CMK (cell line): ENCODE measurements at places on chromosomes 6 and 20.

GRCh38 chr6:17836293-17836692 is 129.6 kb upstream of the NUP153 start:
- DNase-seq, result no peak

- DNase-seq, result no peak
These were observed 124.7 kb upstream of the KCNQ5 start for GRCh38 chr6:72497186-72497585.

DNA sequence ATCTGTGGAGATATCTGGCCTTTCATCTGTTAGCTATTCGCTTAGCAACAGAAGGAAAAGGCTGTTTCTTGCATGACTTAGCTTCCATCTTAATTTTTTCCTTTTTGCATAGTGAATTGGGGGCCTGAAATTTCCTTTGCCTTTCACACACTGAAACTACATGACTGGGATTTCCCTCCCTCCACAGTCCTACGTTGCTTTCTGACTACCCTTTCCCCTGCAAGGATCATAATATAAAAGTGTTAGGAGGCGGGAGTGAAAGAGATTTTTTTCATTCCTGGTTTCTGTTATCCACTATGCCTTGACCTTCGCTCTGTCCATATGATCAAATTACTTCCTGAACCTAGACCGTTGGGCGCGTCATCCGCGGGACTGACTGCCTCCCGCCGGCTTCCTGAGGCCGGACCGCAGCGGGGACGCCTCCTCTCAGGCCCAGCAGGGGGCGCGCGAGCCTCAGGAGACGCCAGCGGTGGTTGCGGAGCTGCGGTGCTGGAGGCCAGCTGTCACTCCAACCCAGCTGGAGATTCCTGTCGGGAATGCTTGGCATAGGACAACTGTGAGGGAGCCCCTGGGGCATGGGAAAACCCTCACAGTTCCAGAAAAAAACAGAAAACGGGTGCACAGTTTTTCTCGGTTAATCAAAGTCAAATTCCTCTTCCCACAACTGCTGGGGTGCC is 55.6 kb downstream of the MEP1A start:
- DNase-seq, result peak; percentile 40

DNA sequence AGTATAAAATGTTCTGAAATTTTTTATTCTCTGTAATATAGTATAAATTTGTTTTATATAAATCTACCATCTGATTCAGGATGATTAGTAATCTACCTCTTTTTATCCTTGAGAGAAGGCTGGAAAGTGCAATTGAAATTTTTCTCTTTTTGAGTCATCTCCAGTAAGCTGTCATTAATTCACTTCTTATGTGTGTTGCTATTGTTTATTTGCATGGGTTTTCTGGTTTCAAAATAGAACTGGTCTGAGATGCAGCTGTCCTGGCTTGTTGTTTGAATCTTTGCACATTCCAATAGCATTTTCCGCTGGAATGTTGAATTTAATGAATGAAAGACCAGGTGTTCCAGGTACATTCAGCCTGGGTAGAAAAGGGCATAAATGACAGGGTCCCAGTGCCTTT is 24.3 kb upstream of the TAB2 start:
- DNase-seq, result no peak

- no peak for DNase-seq
These were observed 288.2 kb downstream of the CENPW start for GRCh38 chr6:126628125-126628524.

GRCh38 chr6:133741375-133741861 is 147.5 kb upstream of the TCF21 start:
- no peak for DNase-seq

DNA sequence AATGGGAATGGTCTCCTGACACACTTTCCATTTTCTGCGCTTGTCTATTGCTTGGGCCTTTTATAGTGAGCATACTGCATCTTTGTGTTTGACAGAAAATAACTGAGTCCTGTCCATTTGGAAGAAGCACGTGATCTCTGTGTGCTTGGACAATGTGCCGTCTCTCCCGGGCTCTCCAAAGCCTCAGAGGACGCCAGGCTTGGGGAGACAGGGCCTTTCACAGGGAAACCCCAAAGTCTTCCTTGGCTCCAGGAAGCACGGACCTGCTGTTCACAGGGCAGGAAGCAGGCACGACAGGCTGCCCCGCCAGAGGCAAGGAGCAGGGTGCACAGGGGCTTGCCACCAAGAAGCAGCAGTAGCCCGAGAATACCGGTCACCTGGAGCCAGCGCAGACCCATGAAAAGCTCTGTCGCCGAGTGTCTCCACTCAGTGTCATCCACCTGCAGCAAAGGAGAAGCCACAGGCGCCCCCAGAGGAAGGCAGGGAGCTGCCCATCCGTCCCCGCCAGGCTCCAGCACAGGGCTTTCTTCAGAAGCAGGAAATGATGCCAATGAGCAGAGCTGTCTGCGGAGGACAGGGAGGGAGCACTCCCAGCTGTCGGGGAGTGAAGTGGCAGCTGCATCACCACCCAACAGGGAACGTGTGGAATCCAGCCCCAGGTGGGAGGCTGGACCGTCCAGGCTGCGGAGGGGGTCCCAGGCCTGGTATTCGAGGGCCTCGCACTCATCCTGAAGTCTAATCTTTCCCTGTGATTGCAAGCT is 135.1 kb downstream of the AGPAT4 start:
- DNase-seq, result no peak

DNA sequence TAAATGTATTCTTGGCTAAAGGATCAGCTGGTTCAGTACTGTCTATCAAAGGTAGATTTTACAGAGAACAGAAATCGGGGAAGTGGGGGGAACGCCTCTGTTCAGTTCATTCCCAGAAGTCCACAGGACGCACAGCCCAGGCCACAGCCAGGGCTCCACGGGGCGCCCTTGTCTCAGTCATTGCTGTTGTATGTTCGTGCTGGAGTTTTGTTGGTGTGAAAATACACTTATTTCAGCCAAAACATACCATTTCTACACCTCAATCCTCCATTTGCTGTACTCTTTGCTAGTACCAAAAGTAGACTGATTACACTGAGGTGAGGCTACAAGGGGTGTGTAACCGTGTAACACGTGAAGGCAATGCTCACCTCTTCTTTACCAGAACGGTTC is 29.9 kb downstream of the TXNDC5 start:
- no peak for DNase-seq

DNA sequence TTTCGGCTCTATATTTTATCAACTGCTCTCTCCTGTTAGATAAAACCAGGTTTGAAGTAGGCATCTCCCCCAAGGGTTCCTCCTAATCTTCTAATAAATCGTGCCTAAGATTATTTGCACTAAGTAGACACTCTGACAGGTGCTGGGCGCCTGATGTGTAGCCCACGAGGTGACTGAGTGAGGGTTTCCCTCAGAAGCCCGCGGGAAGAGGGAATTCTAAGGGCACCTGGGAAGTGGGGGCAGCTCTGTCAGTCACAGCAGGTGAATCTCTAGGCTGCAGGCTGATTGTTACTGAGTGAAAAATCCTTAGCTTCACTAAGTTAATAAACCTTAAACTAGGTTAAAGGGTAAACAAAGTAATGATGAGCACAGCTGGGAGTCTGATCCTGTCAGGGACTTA is 68.2 kb downstream of the PXDC1 start:
- DNase-seq, result no peak

GRCh38 chr6:13873288-13874190 is 51.2 kb upstream of the RNF182 start:
- DNase-seq, result no peak

- no peak for DNase-seq
These were observed 542 bp downstream of the USP49 start for GRCh38 chr6:41894366-41895299.

GRCh38 chr6:12293931-12294807 is 4.0 kb downstream of the EDN1 start:
- no peak for DNase-seq

- DNase-seq, result no peak
These were observed 17.4 kb downstream of the MDFI start for GRCh38 chr6:41655646-41656001.

GRCh38 chr6:37723016-37723415 is 25.3 kb upstream of the MDGA1 start:
- DNase-seq, result no peak

GRCh38 chr6:166166314-166167257 is 1.1 kb downstream of the TBXT start:
- DNase-seq, result no peak

DNA sequence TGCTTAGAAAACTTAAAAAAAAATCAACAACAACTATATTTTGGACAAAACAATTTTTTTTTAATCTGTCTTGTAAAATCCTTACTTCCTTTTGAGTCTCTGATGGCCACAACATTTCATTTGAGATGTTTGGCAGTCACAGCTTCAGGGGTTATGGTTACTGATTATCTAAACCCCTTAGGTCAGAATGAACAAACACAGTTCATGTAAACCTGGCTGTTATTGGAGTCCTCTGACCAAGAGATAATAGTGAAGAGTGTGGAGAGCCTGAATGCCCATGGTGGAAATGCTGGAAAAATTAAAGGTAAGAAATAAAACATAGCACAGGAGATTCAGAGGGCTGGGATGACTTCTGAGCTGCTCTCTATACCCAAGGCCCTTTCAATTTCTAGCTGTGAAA is 38.2 kb downstream of the TMX4 start:
- DNase-seq, result no peak

- peak; percentile 43 for DNase-seq
These were observed at the start of gene NCOA7 for GRCh38 chr6:125790358-125791150. TSS of gene NCOA7 (plus strand) at chr6:125790960. CDS start at chr6:125815355, 24,395 bp downstream.

DNA sequence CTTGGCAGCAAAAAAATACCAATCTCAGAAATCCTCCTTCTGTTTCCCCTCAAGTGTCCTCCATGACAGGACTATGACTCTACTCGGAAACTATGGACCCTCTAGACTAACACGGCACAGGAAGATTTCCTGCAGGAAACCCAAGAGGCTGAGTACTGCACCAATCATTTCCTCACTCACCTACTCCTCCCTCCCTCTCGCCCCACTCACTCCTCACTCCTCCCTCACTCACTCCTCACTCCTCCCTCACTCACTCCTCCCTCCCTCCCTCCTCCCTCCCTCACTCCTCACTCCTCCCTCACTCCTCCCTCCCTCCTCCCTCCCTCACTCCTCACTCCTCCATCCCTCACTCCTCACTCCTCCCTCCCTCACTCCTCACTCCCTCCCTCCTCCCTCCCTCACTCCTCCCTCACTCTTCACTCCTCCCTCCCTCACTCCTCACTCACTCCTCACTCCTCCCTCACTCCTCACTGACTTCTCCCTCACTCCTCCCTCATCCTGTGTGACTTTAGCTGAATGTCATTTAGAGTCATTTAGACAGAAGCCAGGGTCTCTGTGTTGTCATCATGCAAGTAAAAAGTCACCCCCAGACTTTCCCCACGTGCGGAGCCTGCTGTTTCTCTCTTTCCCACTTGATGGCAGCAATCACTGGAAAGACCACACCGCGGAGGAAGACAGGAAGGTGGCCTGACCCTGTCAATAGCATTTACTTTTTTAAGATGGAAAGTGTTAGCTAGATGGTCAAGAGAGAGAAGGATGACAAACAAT is 226.8 kb upstream of the PDE10A start:
- DNase-seq, result no peak

GRCh38 chr6:16481697-16482399 is 243.5 kb downstream of the GMPR start:
- DNase-seq, result no peak
